ENCODE measurements at places on chromosomes 13 and 19.
A peak's percentile ranks its signal among the peaks of the same experiment; 100 is the strongest.

GRCh38 chr19:50779504-50780457 lies 9.5 kb downstream of the GPR32 start:
- DNase-seq, result no peak

DNA sequence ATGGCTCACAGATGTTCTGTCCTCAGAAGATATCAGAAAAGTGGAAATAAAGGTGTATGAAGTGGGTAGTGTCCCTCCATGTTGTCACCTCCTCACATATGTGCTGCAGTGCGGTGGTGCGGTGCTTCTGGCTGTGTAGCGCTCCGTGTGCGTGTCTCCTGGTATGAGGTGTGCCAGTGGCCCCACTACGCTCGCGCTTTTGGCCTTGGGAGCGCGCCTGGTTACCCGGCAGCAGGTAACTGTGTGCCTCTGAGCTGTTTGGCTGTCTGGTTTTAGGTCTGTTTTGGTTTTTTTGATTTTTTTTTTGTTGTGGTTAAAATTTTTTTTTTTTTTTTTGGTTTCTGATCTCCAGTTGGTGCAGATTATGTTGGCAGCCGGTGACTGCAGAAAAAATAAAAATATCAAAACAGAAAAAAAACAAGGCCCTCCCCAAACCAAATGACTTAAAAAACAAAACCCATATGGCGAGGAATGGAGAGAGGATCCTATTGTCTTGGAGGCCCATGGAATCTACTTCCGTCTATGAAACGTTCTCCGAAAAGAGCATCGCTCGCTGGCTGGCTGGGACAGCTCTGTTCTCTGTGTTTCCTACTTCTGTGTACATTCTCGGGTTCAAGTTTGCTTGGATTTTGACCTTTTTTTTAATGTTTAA lies 7.9 kb downstream of the HNRNPL start:
- DNase-seq, result no peak

DNA sequence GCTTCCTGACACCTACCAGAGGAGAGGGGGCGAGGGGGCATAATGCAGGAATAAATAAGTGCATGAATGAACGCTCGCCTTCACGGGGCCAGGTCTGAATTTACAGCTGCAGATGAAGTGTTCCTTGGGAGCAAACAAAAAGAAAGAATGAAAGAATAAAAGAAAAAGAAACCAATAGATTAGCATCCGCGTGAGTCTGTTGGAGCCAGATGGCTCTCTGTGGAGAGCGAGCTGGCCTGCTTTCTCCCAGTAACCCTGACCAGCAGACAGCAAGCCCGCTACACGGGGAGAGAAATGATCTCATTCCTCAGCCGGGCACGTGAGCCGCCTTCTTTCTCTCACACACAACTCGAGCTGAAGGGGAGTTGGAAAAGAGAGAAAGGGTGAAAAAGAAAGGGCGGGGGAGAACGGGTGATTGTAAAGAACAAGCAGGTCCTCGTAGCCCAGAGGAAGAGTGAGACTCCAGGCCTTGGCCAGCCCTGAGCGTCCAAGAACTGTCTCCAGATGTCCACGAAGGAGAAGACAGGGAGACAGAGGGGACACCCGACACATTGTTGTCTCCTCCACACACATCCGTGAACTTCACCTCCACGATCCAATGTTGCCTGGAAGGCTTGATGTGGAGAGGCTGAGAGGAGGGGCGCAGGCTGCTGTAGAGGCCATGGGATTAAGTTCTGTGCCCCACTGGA lies 81.4 kb downstream of the RNASEH2B start:
- no peak for DNase-seq

- no peak for DNase-seq
These were observed 1368.1 kb downstream of the EFNB2 start for GRCh38 chr13:105167385-105167784.

- no peak for DNase-seq
These were observed 2.9 kb upstream of the PPP1R37 start for GRCh38 chr19:45090034-45090433.

GRCh38 chr13:79413521-79413920 lies 7.5 kb upstream of the RBM26 start:
- DNase-seq, result no peak

- no peak for DNase-seq
These were observed 62.8 kb downstream of the PEPD start for GRCh38 chr19:33458807-33459206.

DNA sequence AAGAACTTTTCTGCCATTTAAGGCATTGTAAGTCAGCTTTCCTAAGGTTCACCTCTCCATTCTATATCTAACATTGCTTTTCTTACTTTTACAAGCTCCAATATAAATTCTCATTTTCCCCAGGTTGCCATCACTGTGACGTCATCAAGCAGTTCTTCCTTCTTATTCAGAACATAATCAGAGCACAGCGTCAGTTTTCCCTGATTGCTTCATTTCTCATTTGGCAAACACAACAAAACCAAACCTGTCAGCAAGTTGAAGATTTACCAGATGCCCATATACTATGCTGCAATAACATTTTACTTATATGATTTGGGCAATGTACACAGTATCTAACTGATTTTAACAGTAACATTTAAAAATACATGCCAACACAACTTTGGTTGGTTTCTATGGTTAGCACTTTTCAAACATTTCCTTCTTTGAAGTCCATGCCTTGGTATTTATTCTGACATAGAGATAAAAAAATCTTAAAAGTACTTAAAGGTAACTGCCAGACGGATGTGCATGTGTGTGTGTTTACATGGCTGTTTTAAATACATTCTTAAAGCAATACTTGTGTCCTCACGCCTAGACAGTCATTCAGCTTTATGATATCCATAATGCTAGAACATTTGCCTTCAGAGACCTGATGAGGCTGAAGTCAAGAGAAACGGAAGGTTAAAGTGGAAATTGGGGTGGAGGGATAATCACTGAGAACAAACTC lies 264.0 kb downstream of the KLF12 start:
- DNase-seq, result no peak

GRCh38 chr19:46493236-46494145 lies 2.2 kb downstream of the PNMA8B start:
- DNase-seq, result no peak

- DNase-seq, result no peak
These were observed 1047.9 kb upstream of the SLC10A2 start for GRCh38 chr13:104114101-104114500.

DNA sequence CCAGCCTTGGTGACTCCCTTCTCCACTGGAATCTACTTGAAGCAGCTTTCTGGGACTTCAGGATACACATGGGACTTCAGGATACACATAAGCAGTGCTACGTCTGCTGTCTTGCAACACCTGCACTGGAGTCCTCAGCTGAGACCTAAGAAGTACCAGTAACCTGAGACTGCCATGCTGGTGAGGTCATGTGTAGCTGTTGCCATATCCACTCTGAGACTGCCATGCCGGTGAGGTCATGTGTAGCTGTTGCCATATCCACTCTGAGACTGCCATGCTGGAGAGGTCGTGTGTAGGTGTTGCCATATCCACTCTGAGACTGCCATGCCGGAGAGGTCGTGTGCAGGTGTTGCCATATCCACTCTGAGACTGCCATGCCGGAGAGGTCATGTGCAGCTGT lies 937.9 kb downstream of the EFNB2 start:
- DNase-seq, result no peak

DNA sequence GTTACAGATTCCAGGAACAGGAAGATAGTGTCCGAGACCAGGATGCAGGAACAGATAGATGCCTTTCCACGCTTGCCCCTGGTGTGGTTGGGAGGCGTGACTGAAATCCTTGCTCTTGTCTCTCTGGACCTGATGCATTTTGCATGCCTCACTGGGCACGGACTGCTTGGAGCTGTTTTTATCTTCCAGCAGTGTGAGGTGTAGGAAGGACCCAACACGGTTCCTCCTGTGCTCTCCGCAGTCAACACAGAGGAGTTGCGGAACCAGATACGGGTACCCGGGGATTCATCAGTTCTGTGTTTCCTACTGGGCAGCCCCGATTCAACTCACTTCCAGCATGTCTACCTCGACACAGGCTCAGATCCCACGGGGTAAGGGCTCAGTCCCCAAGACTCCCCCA lies 6.5 kb downstream of the DOT1L start:
- DNase-seq, result no peak

GRCh38 chr19:49445997-49446396 lies 4.7 kb upstream of the SLC17A7 start:
- no peak for DNase-seq

- DNase-seq, result no peak
These were observed 3.9 kb downstream of the MIDN start for GRCh38 chr19:1252221-1252820.

GRCh38 chr13:106372199-106373155 lies 163.0 kb downstream of the EFNB2 start:
- DNase-seq, result no peak

DNA sequence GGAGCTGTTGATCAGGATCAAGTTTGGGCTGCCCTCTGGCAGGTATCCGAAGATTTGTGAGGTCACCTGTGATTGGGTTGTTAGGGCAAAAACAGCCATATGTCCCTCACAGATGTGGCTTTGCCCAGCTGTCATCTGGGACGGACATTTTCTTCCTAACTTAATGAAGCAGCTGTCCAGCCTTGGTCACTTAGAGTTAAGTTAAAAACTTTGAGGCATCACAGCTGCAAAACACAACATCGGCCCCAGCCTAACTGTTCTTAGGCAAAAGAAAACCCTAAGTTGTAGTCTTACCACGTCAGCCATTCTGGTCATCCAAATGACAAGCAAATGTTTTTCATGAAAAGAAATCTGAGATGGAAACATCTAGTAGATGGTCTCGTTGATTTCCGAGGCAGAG lies 318.4 kb downstream of the DCLK1 start:
- no peak for DNase-seq

GRCh38 chr19:45350477-45351058 lies 10.0 kb downstream of the KLC3 start:
- DNase-seq, result no peak

- DNase-seq, result no peak
These were observed 9.0 kb downstream of the KLK13 start for GRCh38 chr19:51055866-51056265.

GRCh38 chr13:80550971-80551441 lies 210.1 kb upstream of the SPRY2 start:
- DNase-seq, result no peak

- no peak for DNase-seq
These were observed 87.8 kb upstream of the KLF5 start for GRCh38 chr13:72970956-72971355.

DNA sequence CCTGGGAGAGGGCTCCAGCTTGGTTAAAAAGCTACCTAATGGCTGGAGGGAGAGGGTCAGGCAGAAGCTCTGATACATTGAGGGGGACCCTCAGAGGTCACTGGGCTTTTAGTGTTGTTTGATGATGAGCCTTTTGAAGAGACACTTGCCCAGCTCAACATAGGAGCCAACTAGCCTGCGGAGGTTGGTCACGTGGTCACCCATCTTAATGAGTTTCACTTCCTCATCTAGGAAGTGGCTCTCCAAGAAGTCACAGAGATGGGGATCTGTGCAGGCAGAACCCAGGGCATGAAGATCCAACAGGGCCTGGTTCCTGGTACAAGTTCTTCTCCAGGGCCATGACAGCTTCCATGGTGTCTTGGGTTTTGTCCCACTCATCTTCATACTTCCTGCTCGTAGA lies 33.4 kb downstream of the IPO5 start:
- no peak for DNase-seq

DNA sequence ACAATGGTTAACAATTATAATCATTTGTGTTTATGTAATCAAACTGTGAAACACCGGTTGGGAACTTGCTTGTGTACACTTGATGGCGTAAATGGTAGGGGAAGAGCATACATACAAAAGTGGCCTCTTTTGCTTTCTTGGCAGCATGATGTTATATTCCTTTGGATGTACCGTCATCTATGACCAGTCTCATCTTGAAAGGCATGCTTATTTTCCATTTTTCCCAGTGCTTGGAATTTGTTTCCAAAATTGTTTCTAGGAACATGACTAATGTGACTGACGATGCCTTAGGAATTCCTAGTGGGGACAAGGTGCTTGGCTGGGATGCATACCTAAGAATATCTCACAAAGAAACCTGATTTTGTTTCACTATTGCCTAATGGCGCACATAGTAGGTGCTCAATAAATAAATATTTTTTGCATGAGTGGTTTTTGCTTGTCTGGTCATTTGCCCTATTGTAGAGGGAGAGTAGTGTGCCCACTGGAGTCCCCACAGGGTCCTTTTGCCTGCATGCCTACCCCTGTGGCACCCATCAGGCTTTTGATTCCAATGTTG lies 45.5 kb downstream of the SAE1 start:
- no peak for DNase-seq

DNA sequence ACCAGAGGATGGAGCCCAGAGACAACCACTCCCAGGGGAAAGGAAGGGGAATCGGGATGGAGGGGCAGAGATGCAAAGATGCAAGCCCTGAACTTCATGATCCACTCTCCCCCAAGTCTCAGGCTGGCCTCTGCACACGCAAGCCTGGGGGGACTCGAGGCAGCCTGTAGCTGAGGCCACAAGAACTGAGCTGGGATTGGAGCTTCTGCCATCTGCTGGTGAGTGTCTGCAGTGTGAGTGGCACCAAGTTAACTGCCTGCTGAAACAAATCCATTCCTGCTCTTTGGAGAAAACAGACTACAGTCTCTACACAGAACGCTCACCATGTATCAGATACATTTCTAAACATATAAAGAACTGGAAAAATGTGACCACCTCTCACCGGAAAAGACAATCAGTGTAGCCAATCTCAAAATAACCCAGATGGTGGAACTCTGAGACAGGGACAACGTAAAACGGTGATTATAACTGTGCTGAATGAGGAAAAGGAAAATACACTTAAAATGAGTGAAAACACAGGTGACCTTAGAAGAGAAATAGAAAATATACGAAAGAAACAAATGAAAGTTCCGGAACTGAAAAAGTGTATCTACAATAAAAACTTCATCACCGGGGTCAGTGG lies 62.1 kb downstream of the KLF2 start:
- DNase-seq, result peak; percentile 84

DNA sequence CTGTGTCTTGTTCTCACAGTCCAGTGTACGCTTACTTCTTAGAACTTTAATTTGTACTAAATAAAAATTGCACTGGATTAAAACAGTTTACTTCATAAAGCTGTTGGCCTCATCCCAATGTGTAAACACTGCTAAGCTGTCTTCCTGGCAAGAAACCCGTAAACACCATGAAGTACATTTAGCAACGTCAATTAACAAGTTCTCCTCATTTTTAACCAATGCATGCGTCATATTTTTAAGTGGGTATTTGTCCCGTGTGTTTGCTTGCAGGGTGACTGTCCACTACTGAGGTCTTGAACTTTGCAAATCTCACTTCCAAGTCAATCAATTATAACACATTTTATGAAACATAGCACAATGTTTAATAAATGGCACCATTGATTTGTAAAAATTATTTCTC lies 28.2 kb downstream of the LAIR2 start:
- DNase-seq, result no peak

- DNase-seq, result no peak
These were observed 1.2 kb downstream of the GJB2 start for GRCh38 chr13:20191311-20192157.

- no peak for DNase-seq
These were observed 140.9 kb downstream of the TBC1D4 start for GRCh38 chr13:75341028-75341427.
